RWPE1 (cell line): ENCODE measurements at places on chromosomes 12 and 14.

- DNase-seq: no peak
Measured at GRCh38 chr12:106195621-106196027, 52.2 kb downstream of the CKAP4 start.

- DNase-seq: no peak
Measured at GRCh38 chr12:107474639-107475539, 210.7 kb upstream of the PWP1 start.

GRCh38 chr12:10732549-10732948 is 9.4 kb upstream of the YBX3 start:
- no peak for DNase-seq

DNA sequence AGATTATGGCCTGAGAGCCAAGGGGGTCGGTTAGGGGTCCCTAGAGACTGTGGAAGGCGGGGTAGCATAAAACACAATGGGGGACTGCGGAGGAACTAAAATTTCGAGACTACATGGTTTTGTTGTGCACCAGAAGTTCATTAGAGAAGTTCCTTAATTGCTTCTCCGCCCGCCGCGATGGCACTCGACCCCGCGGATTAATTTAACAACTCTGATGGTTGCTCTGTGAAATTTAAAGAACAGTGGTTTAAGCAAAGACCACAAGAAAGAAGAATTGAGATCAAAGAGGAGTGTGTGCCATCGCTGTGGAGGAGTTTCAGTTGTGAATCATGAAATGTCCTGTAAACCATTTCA is 1.4 kb upstream of the CCDC88C start:
- DNase-seq: no peak

DNA sequence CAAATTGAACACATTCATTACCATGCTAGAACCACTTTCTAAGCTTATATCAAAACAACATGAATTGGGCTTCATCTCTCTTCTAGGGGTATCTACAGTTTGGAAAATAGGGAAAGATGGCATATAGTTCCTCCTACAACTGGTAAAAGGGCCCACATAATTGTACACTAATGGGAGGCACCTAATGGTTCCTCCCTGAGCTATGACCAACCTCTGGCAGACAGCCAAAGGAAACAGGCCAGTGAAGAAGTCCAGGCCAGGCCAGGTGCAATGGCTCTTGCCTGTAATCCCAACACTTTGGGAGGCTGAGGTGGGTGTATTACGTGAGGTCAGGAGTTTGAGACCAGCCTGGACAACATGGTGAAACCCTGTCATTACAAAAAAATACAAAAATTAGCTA is 23.2 kb upstream of the APOF start:
- peak; percentile 15 for DNase-seq

DNA sequence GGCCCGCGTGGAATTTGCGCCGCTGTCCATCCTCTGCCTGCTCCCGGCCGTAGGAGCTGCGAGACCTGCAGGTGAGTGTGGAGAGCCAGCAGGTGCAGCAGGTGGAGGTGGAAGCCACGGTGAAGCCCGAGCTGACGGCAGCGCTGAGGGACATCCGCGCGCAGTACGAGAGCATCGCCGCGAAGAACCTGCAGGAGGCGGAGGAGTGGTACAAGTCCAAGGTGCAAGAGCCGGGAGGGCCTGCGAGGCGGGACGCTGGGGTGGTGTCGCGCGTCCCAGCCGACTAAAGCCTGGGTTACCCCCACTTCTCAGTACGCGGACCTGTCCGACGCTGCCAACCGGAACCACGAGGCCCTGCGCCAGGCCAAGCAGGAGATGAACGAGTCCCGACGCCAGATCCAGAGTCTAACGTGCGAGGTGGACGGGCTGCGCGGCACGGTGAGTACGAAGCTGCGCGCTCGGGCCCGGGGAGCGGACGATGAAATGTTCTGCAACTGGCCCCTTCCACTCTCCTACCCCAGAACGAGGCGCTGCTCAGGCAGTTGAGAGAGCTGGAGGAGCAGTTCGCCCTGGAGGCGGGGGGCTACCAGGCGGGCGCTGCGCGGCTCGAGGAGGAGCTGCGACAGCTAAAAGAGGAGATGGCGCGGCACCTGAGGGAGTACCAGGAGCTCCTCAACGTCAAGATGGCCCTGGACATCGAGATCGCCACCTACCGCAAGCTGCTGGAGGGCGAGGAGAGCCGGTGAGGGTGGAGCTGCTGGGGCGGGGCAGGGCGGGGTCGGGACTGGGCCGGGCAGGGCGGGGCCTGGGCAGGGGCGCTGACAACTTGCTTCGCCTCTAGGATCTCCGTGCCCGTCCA is 2.1 kb downstream of the PRPH start:
- DNase-seq: peak; percentile 77
